ENCODE measurements at places on chromosomes 7 and 10.

DNA sequence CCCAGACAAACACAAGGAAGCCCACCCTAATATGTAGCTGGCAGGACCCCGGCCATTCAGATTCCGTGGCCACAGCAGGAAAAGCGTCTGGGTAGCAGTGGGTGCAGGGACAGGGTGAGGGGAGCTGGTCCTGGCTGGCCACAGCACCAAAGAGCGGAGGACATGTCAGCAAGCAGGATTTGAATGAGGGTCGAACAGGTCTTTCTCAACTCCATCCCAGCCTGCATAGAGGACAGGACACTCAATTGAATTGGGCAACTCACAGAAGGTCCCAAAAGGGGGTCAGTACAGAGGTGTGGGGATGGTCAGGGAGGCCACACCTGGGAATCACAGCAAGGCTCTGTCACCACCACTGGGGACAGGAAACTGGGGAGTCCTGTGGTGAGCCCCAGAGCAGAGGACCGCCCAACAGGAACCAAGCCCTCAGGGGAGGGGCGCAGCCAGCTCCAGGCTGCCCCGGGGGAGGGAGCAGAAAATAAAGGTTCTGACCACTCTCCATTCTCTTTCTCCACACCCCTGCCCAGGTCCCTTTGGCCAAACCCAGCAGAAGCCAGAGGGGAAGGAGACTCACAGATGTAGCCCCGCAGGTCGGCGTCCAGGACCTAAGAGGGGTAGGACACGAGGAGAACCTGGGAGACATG lies 108.7 kb upstream of the PPP2R2D start:
- no peak for DNase-seq

GRCh38 chr10:78351283-78351682 lies 317.6 kb downstream of the RPS24 start:
- DNase-seq = no peak

DNA sequence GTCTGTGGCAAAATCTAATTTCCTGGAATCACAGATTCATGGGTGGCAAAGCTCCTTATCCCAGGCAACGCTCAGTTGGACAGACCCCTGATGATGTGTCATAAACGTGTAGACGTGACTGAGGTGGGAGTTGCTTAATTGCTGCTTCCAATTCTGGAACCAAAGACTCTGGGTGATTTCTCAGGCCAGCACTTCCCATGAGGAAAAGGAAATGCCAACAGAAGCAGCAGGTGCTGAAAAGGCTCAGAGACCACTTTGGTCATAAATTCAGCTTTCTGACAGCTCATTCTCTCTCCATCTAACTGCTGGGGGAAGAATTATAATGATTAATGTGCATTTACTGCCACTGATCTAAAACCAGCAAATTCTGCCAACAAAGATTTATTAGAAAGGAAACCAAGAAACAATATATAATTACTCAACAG lies 88.7 kb downstream of the OSBPL3 start:
- peak; percentile 46 for DNase-seq

GRCh38 chr7:127978421-127978820 lies 52.8 kb downstream of the LRRC4 start:
- DNase-seq = no peak

DNA sequence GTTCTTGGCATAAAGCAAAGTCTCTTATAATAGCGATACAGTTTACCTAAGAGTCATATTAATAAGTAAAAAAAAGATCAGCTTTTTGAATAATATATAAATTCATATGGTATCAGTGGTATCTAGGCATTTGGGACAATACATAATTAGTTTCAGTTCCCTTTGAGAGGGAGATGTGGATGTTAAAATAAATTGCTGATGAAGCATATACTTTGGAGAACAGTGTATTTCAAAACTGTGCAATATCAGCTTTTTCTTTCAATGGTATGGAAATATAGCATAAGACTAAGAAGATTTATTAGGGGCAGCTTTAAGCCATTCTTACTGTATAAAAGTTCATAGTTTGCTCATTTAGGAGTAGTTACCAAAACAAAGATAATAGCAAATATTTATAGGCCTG lies 35.5 kb downstream of the MDFIC start:
- DNase-seq = no peak

DNA sequence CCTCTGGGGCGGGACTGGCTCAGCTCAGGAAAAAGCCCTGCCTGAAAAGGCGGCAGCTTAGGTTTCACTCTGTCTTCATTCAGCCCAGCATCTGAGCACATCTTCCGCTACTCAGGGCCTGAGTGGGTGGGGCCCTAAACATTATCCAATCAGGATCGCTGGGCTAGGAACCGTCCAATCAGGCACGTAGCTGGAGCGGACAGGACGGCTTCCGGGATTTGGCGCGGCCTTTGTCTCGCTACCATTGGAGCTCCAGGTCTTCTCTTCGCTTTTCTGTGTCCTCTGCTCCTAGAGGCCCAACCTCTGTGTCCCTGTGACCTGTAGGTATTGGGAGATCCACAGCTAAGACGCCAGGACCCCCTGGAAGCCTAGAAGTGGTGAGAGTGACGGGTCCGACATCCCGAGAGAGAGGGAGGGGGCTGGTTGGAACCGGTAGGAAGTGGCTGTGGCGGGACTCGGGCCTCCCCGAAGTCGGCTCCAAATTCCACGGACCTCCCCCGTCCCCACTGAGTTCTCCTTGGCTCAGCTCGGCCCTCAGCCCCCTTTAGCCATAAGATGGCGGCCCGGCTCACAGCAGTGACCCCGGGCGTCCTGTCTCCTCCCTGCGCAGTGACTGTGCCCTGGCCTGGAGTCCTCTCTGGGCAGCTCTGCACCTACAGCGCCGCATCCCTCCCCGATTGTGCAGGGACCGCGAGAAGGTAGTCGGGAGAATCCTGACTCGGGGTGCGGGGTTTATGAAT lies 99.1 kb downstream of the ZNF680 start:
- no peak for DNase-seq

GRCh38 chr10:6578251-6578771 lies 1.8 kb downstream of the PRKCQ start:
- DNase-seq = no peak

DNA sequence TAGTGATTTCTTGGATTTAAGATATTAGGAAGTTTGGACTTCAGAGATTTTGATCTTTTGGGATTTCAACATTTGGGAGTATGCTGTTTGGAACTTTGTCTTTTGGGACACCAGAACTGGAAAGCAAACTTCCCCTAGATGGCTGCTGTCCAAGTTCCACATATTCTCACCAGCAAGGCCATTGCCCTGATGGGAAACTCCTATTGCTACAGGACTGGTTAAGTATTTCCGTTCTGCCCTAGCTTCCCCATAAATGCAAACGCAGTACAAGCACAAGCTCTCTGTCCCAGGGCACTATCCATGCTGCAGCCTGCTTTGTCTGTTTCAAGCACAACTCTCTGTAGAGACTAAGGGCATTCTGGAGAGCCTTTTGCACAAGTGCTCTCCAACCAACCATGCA lies 79.3 kb upstream of the SLC25A13 start:
- DNase-seq = no peak
